ENCODE measurements at places on chromosomes 3 and 15. TPM values are rescaled to one million over a fixed set of nuclear protein-coding genes. Genes with fewer than 3 reads are reported as not detected.

GRCh38 chr15:85542488-85542887 is 162.1 kb downstream of the AKAP13 start:
- no peak for DNase-seq

DNA sequence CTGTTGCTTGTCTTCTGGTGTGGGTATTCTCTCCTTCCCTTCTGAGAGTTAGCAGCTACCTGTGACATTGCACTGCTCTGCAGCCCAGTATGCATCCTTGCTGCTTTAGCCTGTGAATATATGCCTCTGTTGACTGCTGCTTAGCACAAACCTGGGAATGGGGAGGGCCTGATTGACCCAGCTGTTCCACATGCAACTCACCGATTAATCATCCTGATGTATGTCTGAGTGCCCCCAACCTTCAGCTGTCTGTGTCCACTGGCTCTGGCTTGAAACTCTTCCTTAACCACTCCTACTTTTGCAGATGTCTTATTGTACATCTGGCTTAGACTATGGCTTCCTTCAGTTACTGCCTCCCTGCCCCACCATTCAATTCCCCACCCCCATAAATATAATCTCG is 119.1 kb downstream of the RASA2 start:
- no peak for DNase-seq

GRCh38 chr3:16808393-16809107 is 76.2 kb upstream of the PLCL2 start:
- DNase-seq, result no peak

DNA sequence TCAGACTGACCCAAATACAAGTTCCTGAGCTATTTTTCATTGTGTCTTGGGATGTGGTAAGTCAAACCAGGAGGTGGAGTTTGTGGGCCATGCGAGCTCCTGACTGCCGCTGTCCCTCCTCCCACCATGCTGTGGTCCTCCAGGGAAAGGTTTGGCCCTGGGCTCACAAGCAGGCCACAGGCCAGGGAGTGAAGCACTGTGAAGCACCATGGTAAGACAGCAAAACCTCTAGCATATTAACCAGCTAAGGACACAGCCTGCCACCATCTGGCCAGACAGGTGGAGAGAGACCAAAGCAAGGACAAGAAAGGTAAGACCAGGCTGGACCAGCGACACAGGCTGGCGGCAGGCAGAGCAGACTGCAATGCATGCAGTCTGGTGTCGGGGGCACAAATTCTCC is 15.3 kb downstream of the RAB43 start:
- DNase-seq, result no peak

GRCh38 chr3:184977796-184978195 is 165.8 kb downstream of the VPS8 start:
- DNase-seq, result no peak

DNA sequence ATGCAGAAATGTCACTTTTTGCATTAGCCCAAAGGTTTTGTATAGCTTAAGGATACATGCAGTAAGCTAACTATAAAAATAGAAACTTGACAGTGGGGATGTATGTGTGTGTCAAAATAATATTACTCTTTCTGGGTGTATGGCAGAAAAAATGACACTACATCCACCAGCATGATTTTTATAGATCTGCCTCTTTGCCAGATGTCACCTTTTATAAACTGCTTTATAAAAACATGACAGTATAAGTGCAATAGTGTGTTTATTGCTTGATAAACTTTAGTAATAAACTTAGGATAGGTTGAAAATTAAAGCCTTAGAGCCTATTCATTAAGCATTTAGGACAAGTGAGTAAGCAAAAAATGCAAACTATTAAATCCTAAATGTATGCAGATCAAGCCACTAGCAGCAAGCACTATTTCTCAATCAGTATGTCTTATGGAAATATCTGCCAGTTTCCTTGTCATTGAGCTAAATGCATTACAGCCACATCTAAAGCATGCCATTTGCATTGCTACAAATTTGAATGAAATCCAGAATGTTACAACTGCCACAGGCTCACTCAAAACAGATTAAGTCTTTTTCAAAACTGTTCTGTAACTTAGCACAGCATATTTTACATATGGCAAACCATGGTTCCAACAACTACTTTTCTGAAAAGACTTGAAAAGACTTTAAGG is 935.0 kb downstream of the FHIT start:
- DNase-seq, result no peak

GRCh38 chr3:17154941-17155340 is 270.2 kb downstream of the PLCL2 start:
- no peak for DNase-seq

Gene COPG1
- 146 TPM for total RNA-seq

Gene GOLGA6L7
- total RNA-seq, result not detected

- no peak for DNase-seq
Observed at GRCh38 chr15:98541519-98541918, 106.8 kb upstream of the IGF1R start.

All from MG63 (cell line).